ENCODE measurements at places on chromosomes 12 and 14. TPM values are rescaled to one million over a fixed set of nuclear protein-coding genes. Genes with fewer than 3 reads are reported as not detected.

GRCh38 chr12:129815846-129816245, 88.0 kb downstream of the TMEM132D start:
- no peaks in the 10 kb centered on the region for H3K27me3 ChIP-seq
- H3K36me3 ChIP-seq, result no peaks in the 10 kb centered on the region

The NID2 gene
- not detected for total RNA-seq

DNA sequence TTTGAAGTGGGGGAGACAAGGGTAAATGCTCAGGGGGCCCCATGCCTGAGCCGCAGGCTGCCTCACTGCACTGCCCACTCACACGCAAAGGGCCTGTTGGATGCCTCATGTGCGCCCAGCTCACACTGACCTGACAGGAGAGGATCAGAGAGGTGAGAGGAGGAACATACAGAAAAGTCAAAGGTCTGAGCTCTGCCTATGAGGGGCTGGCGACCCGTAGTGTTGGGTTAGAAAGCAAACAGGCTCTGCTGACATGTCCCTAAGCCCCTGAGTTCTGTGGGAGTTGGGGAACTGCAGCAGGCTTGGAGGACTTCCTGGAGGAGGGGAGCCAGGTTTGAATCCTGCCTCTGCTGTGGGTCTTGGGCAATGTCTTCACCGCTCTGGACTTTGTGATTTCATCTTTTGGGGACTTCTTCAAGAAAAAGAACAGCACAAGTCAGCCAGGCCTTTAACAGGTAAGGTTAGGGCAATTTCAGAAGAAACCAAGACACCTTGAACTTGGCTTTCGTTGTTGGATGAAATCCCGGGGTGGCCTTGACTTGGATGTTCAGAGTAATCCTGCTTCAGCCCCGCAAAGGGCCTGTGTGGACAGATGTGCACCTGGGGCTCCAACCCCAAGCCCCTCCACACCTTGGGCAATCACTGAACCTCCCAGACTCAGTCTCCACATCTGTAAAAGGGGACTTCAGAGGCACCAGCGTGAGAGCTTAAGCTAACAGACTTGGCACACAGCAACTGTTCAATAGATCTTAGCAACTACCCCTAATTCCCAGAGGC, 116.8 kb downstream of the SCARB1 start:
- peaks cover 18% of the 10 kb centered on the region for H3K4me1 ChIP-seq
- H3K27me3 ChIP-seq, result peaks cover 12% of the 10 kb centered on the region
- no peak overlapping the region for H3K27ac ChIP-seq
- H3K4me3 ChIP-seq, result no peak overlapping the region

The SYCP3 gene
- 0.09 TPM for total RNA-seq

DNA sequence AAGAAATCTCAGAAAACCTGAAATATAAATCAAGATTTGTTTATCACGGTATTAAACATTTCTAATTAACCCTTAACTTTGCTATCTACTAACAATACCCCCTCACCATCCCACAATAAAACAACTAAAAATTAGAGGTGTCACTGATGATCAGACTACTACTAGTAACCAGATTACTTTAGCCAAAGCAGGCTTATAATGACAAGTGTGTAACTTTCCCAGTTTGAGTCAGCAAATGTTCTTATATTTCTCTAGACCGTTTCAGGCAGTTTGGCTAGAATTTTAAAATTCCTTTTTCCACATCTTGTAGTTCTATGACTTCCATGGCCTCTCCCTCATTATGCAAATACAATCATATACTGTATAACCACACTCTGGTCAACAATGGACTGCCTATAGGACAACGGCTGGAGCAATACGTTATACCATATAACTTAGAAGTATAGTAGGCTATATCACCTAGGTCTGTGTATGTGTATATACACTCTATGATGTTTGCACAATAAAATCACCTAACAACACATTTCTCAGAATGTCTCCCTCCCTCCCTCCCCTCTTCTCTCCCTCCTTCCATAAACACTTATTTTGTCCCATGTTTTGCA, 102.1 kb downstream of the DENND5B start:
- no peaks in the 10 kb centered on the region for H3K4me1 ChIP-seq
- peaks cover 3% of the 10 kb centered on the region for H3K27me3 ChIP-seq
- H3K27ac ChIP-seq, result no peak overlapping the region
- no peak overlapping the region for H3K4me3 ChIP-seq

GRCh38 chr12:57027011-57027804, 10.9 kb upstream of the TAC3 start:
- peak overlapping the region; percentile 90 for H3K27ac ChIP-seq
- H3K4me1 ChIP-seq, result peaks cover 42% of the 10 kb centered on the region
- H3K4me3 ChIP-seq, result peak overlapping the region; percentile 6
- no peaks in the 10 kb centered on the region for H3K27me3 ChIP-seq
- no peak for DNase-seq

The SERPINA12 gene
- total RNA-seq, result not detected

DNA sequence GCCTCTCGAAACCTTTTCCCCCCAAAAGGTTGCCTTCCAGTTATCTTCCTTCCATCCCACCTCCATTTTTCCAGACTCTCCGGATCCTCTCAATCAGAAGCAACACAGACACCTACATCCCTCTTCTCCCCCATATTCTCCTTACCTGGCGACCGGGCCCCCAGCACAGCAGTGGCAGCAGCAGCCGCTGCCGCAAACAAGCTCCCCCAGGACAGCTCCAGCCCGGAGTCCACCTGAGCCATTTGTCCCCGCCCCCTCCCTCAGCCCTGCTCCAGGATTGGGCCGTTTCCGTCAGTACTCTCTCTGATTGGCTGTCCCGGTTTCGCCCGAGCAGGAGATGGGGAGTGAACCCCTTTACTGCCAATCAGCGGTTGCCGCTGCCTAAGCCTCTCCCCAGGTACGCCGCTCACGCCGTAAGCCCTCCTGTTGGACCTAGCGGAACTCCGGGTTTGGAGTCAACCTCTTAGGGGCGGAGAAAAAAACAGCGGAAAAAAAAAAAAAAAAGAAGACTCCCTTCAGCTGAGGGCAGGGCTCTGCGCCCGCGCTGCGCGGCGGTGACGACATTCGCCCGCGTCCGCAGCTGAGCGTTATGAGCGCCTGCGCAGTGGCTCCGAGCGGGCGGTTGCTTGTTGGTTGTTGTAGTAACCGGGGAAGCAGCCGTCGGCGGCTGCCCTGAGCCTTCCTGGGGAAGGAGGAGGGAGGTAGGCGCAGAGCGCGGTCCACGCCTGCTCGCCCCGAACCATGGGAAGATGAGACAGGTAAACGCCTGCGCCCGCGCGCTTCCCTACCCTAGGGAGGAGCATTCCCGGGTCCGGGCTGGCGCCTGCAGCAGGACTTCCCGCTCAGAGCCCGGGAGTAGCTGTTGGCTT, at the start of the genes ERG28 and TTLL5:
TSS of gene ERG28 (minus strand) at position 247 of the 869 bp plus-strand sequence. CDS start 3,374 bp downstream, outside the sequence.
TSS of gene TTLL5 (plus strand) at position 617 of the 869 bp plus-strand sequence. CDS start 1,904 bp downstream, outside the sequence.
- peaks cover 17% of the 10 kb centered on the region for H3K4me1 ChIP-seq
- H3K27ac ChIP-seq, result peak within 1 kb of the TSS; percentile 91
- H3K4me3 ChIP-seq, result peak within 1 kb of the TSS; percentile 86

GRCh38 chr12:119664642-119665041, 3.3 kb upstream of the PRKAB1 start:
- DNase-seq, result no peak
- H3K4me1 ChIP-seq, result peaks cover 18% of the 10 kb centered on the region
- no peak overlapping the region for H3K4me3 ChIP-seq

The TMCC3 gene
- total RNA-seq, result 0.25 TPM

Measured in activated CD8-positive, alpha-beta T cell treated with anti-CD3 and anti-CD28 coated beads for 36 hours (primary cell).